ENCODE measurements at places on chromosomes 2 and 18. TPM values are rescaled to one million over a fixed set of nuclear protein-coding genes. Genes with fewer than 3 reads are reported as not detected.

Gene GAL3ST2
- total RNA-seq = not detected

Gene GAD1
- total RNA-seq = 2.2 TPM

Gene HMSD
- 0.12 TPM for total RNA-seq

- DNase-seq = no peak
Measured at GRCh38 chr2:187548656-187549055, 5.6 kb downstream of the TFPI start.

GRCh38 chr18:49177812-49178211, 227.0 kb upstream of the SMAD7 start:
- DNase-seq = peak; percentile 48

DNA sequence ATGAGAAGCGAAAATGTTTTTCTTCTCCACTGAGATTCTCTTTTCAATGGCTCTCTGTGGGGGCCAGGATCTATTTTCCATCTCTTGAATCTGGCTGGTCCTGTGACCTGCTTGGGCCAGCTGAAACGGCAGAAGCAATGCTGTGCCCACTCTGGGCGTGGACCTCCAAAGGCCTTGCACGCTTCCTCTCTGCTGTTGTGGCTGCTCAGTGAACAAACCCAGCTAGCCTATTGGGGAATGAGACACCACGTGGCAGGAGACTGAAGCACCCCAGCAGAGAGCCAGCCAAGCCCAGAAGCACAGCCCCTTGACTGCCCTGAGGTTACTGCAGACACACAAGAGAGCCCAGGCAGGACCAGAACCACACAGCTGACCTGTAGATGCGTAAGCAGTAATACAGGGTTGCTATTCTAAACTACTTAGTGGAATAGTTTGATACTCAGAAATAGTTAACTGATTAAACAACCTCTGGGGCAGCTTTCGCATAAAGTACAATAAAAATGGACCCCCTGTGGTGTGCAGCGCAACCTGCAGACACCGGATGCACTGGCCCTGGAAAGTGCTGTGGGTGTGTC, 221.7 kb upstream of the SH3BP4 start:
- no peak for DNase-seq

- peak; percentile 77 for DNase-seq
Measured at GRCh38 chr18:7950380-7951136, 383.4 kb downstream of the PTPRM start.

All from H4 (cell line).